Stimulated activated CD4-positive, alpha-beta T cell treated with anti-CD3 and anti-CD28 coated beads, Interleukin-4, amount 100 ng/mL, for 24 hours (primary cell): ENCODE measurements at places on chromosomes 5 and 9.

DNA sequence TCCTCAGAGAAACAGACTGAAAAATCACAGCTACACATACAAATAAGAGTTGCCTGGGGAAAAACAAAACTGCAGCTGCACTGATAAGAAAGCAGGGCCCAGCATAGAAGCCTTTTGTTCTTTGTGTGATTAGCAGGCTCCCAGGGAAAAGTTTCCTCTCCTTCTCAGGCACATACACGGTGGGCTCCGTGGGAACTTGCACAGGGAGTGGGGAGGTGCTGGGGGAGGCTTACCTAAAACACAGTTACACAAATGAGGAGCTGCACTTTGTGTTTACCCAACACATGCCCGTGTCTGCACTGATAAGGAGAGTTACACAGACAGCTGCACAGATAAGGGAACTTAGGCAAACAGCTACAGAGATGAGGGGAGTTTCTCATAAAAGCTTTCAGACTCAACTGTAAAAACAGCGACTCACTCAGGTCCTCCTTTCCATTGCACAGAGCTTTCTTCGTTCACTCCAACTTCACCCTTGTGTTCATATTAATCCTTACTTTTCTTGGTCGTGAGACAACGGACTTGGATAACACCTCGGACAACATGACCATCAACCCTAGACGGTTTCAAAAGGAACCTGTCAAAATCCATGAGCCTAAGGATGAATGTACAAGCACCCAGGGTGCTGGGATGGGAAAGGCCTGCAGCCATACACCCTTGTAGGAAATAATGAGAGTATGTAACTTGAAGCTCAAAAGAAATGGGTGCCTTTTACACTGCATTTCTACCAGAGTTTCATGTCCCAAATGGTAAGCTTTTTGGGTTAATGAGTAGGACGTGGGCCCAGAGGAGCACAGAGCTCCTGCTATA is 50.8 kb downstream of the SERINC5 start:
- no peak for DNase-seq

GRCh38 chr5:36602704-36603321 is 3.6 kb upstream of the SLC1A3 start:
- no peak for DNase-seq

GRCh38 chr5:57718155-57718554 is 235.5 kb upstream of the ACTBL2 start:
- DNase-seq = no peak

- DNase-seq = no peak
Measured at GRCh38 chr5:307306-307705, 14.2 kb upstream of the AHRR start.

DNA sequence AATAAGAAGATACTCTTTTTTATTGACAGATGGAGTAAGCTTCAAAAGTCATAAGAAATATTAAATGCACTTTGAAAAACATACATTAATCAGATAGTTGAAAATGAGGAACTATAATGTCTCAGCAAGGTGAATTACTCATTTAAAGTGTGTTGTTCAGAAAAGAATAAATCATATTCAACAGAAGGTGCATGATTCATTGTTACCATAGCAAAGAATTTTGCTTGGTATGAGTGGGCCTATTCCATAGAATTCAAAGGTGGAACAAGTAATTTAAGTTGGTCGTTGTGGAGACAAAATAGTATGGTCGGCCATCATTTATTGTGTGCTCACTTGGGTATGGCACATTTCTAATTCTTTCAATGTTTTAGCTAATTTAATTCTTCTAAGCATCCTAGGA is 1920.2 kb upstream of the CDH9 start:
- DNase-seq = no peak

DNA sequence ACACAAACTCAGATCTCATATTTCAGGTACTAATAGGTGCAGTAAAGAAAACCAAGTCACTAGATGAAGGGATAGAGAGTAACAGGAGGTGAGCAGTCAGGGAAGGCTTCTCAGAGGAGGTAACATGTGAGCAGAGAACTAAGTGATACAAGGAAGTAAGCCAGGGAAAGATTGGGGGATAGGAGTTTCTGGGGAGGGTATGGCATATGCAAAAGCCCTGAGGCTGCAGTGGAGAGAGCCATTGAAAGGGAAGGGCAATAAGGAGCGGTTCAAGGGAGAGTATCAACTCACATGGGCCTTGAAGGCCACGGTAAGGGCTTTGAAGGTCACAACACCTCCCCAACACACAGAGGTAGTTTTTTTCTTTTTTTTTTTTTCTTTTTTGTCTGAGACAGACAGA is 6.9 kb downstream of the OLFML2A start:
- DNase-seq = no peak

DNA sequence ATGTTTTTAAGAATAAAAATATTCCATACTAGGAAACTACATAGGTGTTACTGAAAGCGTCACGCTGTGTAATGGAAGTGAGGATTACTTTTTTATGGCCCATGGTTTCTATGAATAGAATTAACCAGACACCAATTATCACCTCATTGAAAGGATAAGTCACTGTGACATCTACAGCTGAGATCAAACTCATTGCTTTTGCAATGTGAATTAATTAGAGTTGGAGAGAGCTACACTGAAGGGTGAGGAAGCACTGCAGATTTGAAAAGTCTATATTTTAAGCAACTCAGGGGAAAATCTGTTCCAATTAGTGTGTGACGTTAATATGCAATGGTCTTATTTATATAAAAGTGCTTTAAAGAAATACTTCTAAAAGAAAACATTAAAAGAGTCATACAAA is 1300.1 kb upstream of the DMAC1 start:
- DNase-seq = no peak

- DNase-seq = peak; percentile 58
Measured at GRCh38 chr9:134301387-134302129, 24.7 kb upstream of the RXRA start.

GRCh38 chr9:124238546-124239140 is 19.1 kb upstream of the NEK6 start:
- DNase-seq = no peak

- DNase-seq = no peak
Measured at GRCh38 chr5:10485142-10485795, 43.6 kb downstream of the ROPN1L start.

GRCh38 chr9:93962561-93963440 is 7.6 kb upstream of the BARX1 start:
- DNase-seq = peak; percentile 86

GRCh38 chr5:147560718-147561331 is 51.0 kb upstream of the DPYSL3 start:
- DNase-seq = no peak
